ENCODE measurements at places on chromosomes 6 and 20. TPM values are rescaled to one million over a fixed set of nuclear protein-coding genes. Genes with fewer than 3 reads are reported as not detected.

GRCh38 chr6:168607272-168608112 lies 166.5 kb downstream of the SMOC2 start:
- no peak for DNase-seq

DNA sequence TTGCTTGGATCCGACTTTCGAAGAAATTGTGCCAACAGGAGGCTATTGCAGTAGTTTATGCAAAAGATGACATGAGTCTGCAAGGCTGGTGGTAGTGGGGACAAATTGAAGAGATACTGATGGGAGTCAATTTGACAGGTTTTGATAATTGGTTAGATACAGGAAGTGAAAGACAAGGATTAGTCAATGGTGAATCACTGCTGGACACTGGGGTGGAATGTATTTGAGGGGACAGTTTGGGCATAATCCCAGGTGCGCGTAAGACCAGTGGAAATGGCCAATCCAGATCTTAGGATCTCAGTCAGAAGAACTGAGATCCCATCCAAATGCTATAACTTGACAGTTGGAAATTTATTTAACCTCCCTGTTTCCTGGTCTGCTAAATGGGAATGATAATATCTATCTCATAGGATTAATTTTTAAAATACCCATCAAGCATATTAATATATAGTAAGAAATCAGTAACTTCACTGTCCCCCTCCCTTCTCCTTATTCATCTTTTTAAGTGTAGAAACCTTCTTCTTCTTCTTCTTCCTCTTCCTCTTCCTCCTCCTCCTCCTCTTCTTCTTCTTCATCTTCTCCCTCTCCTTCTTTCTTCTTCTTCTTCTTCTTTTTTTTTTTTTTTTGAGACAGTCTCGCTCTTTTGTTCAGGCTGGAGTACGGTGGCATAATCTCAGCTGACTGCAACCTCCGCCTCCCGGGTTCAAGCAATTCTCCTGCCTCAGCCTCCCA lies 30.9 kb upstream of the ERVFRD-1 start:
- no peak for DNase-seq

DNA sequence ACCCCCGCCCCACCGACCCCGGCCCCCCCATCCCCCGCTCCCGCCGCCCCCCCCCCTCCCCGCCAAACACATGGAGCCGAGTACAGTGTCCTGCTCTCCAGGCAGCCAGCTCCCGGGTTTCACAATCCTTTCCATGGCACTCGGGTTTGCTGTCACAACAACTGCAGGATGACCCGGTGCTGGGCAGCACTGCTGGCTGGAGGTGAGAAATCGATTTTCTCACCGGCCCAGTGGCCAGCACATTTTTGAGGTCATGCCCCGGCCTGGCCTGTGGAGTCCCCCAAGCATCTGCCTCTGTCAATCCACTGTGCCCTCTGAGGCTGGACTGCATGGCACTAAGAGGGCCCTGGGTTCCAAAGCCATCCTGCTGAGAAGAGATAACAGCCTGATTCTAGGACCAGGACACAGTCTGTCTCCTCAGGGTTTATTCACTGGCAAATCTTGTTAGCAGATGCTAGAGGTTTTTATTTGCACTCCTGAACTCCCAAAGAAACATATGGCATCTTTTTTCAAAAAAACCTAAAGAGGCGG lies 129.5 kb downstream of the NFATC2 start:
- DNase-seq = peak; percentile 58

DNA sequence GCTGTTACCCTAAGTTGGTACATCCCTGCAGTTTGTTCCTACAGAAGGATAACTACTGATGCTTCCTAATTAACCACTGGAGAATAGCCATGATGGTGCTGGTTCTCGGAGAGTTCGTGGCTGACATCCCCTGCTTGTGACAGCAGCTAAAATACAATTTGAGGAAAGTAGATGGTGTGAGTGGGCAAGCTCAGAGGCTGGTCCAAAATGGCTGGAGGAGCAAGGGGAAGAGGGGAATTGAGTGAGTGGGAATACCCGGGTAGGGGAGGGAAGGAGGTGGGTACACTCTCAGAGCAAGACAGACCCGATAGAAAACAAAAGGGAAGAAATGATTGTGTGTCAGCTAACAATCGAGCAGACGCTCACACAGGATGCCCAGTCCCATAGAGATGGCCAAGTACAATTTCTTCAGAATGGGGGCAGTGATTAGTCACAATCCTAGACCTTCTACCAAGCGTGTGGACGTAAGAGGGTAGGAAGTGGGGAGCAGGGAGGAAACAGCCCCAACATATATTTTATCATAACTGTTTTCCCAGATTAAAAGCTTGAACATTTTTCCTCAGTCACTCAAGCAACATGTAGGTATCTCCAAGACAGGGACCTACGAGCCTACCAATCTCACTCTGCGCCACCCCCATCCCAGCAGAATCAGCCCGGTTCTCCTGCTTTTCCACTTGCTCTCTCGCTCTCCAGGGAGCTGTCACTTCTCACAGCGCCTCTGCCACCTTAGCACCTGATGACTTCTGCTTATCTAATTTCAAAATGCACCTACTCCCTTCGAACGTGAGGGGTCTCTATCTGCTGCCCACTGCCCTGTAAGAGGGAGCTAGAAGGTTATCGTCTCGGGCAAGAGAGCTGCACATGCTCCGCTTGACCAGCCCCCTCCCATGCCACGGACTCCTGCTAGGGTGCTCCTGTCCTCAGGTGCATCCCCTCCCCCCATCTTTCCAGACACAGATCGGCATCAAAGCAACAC lies 26.2 kb downstream of the RIPOR2 start:
- peak; percentile 56 for DNase-seq

- no peak for DNase-seq
Observed at GRCh38 chr6:13212538-13212937, 115.8 kb downstream of the TBC1D7 start.

GRCh38 chr6:26129656-26130055 lies 42.4 kb downstream of the HFE start:
- no peak for DNase-seq

DNA sequence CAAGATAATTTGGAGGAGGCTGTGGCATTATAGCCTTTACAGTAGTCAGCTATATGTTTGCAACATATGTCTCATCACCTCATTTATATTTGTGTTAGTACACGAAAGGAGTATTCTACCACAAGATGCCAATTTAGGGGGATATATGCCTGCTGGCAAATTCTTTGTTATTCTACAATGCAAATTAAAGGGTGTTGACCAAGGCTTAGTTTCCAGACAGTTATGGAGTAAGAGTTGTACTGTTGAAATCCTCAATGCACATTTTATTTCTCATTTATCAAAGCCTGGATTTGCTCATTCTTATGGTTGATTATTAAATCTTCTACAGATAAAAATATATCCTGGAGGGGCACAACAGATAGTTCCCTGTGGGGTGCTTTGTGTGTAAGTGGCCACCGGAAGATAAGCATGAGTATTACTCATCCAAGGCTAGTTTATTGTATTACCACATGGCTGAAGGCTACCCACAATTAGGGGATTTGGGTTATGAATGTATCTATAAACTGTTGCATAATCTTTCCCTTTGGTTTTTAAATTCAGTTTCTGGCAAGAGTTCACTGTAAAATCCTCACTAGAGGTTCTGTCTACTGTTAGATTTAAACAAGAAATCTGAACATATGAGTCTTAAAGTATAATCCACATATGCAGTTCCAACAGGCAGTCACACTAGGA lies 9.0 kb downstream of the CST9 start:
- no peak for DNase-seq

- DNase-seq = no peak
Observed at GRCh38 chr6:15395087-15395486, 149.2 kb downstream of the JARID2 start.

DNA sequence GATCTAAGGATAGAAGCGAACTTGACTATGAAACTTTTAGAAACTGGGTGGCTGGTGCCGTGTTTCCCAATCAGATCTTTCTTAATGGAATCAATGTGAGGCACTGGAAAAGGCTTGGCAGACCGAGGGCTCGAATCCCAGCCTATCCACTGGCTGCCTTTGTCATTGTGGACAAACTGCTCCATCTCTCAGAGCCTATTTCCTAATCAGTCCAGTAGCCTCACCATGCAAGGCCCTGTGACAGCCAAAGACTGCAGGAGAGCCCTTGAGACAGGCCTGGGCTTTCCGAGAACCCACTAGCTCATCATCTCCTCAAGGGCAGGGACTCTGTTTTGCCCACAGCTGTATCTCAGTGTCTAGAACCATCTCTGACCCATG lies 43.4 kb downstream of the SPDEF start:
- DNase-seq = no peak

DNA sequence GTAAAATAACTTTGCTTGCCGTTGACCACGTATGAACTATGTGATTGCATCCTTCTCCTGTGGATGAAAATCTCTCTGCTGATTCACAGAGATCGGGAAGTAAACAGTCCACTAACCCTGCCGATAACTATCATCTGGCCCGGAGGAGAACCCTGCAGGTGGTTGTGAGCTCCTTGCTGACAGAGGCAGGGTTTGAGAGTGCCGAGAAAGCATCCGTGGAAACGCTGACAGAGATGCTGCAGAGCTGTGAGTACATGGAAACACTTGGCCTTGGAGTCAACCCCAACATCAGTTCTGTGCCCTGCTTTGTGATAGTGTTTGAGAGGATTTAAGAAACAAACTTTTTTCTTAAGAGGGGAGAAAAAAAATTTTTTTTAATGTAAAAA lies 937 bp downstream of the TAF8 start:
- DNase-seq = no peak

GRCh38 chr6:136766274-136766673 lies 26.0 kb downstream of the MAP3K5 start:
- DNase-seq = no peak

GRCh38 chr6:37162740-37163139 lies 7.2 kb upstream of the PIM1 start:
- no peak for DNase-seq

DNA sequence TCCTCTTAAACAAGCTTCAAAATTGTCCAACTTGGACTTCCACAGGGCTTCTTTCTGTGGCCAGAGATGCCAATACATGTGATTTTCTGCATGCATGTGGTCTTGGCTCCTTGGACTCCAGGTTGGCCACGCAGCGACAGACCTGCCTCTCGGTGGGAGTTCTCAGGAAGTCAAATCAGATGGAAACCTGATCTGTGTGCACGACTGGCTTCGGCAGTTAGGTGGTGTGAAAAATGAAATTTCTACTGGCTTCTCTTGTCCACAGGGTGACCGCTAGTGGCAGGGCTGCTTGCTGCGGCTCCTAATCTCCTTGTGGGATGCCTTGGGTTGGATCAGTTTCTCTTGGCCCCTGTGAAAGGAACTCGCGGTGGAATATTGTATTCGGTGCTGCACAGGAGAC lies 57.3 kb downstream of the PHACTR3 start:
- no peak for DNase-seq

- no peak for DNase-seq
Observed at GRCh38 chr6:41720262-41720620, 15.2 kb downstream of the TFEB start.

- no peak for DNase-seq
Observed at GRCh38 chr6:150813993-150814359, 51.5 kb upstream of the MTHFD1L start.

DNA sequence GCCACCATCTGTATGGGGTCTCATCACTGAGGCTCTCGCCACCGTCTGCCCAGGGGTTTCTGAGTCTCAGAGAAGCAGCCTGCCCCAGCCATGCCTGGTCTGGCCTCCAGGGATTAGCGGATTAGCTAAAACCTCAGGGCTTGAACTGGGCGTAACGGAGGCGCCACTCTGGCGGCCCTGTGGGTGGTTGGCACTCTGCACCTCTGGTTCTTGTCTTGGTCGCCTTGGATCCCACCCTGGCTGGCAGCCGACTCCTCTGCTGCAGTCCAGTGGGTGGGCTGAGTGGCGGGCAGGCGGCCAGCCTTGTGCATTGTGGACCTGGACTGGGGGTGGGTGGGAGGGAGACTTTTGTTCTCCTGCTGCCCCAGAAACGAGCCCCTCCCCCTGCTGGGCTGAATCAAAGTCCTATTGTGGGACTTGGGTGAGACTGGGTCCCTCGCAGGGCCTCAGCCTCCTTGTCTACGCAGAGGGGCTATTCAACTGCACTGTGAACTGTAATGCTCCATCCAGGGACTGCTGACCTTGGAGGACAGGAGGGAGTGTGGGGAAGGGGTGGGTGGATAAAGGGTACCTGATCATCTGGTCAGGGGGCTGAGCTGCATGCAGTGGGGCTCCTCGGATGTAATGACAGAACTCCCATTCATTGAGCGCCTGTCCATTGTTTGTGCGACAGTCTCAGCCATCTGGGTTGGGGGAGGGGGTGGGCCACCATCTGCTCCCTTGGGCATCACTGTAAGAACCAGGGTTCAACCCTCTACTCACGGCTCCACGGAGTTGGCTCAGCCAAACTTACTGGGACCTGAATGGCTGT lies 23.9 kb downstream of the SUN5 start:
- DNase-seq = no peak

GRCh38 chr6:124234801-124235200 lies 431.1 kb downstream of the NKAIN2 start:
- no peak for DNase-seq

DNA sequence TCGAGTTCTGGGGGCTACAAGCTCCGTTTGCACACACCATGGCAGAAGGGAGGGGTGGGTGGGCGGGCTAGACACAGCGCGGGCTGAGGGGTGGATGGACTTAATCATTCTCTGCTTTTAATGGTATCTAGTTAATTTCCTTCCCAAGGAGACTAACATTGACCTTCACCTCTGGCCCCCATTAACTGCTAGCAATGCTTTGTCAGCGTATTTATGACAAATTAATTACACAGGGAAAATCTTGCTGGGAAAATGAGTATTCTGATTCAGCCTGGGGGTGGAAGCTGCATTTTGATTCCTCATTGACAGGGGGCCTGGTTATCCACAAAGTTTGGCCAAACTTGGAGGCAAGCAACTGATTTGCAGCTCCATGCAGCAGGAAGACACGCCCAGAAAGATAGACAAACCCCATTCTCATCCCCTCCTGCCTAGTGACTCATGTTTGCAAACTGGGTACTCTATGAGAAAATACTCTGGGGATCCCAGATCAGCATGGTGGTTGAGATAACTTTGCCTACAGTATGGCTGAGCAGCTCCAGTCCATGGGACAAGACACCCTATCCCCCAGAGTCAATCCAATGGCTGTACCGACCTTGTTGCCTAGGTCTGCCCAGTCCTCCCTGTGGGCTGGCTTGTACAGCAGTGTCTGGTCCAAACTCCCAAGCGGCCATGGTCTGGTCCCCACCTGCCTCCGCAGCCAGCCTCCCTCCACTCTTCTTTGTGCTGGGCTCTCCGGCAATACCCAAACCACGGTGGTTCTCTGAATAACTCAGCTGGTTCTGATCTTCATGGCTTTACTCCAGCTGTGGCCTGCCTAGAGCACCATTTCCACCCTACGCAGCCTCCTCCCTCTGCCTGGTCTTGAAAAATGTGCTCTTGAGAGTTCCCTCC lies 19.7 kb downstream of the ZBP1 start:
- no peak for DNase-seq

GRCh38 chr6:111068866-111069234 lies 18.5 kb upstream of the SLC16A10 start:
- no peak for DNase-seq

The TNF gene
- polyA plus RNA-seq = 0.17 TPM

The NFS1 gene
- polyA plus RNA-seq = 16.9 TPM

The WFDC5 gene
- not detected for polyA plus RNA-seq

The PARD6B gene
- polyA plus RNA-seq = 0.74 TPM

The LAMA4 gene
- polyA plus RNA-seq = 141 TPM

The DAAM2 gene
- polyA plus RNA-seq = 33.0 TPM

The MUC21 gene
- not detected for polyA plus RNA-seq

The DOK5 gene
- 23.3 TPM for polyA plus RNA-seq

The AGER gene
- polyA plus RNA-seq = 6.1 TPM

The DST gene
- 146 TPM for polyA plus RNA-seq

The RAET1L gene
- not detected for polyA plus RNA-seq

The CLPSL2 gene
- not detected for polyA plus RNA-seq

The MLN gene
- not detected for polyA plus RNA-seq

The BPIFB2 gene
- polyA plus RNA-seq = not detected

The OR14J1 gene
- not detected for polyA plus RNA-seq
